Nucleus accumbens (tissue), 56 donors: ENCODE measurements at places on chromosomes 6 and 20.

DNA sequence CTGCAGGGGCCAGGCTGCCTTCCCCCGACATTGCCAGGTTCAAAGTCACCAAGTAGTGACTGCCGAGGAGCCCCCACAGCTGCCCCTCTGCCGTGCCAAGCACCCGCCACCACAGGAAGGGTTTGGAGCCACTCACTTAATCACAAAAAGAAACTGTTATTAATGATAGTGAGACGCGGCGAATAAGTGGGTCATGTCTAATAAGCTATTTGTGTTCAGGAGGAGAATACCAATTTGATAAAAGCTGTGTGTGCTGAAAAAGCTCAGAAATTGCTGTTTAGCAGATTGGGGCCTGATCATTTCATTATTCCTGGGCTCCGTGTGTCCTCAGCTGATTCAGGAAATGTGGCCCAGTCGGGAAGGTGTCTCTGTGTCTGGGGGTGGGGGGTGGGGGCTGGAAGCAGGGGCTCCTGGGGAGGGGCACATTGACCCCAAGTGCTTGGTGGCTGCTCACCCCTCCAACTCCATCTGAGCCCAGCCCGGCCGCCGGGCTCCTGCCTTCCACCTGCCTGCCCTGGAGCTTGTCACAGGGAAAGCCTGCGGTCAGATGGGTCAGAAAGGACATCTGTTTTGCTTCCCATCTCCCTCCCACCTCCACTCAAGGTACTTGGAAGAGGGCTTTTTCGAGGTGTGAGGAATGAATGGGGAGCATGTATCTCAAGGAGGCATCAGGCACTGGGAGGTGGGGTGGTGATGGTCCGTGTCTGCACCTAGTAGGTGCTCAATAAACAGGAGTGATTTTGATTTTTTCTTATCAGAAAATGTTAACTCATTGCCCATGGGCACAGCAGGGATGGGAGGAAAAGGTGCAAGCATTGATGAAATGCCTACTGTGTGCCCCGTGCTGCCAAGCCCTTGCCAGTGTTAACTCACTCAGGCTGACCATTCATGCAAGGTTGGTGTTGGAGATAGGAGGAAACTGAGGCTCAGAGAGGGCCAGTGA is 3.0 kb downstream of the VSTM2L start:
- DNase-seq: no peak

GRCh38 chr20:21103582-21104465 is 2.3 kb downstream of the LINC00237 start:
- no peak for DNase-seq

DNA sequence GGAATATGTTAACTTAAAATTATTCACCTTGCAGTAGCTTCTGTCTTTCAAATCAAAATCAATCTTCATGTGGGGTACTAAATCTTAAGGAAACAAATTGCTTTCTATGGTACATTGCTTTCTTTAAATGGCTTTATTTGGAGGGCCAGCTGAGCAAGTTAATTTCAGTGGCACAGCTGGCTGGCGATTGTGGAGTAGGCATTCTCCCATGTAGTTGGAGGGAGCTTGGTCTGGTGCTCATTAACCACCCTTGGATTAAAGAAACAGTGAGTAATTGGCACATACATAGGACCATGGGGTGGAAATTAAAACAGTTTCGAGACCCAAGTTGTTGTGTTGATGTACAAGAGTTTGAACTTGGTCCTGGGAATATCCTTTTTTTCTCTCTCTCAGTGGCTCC is 201.3 kb upstream of the CHD6 start:
- DNase-seq: no peak

DNA sequence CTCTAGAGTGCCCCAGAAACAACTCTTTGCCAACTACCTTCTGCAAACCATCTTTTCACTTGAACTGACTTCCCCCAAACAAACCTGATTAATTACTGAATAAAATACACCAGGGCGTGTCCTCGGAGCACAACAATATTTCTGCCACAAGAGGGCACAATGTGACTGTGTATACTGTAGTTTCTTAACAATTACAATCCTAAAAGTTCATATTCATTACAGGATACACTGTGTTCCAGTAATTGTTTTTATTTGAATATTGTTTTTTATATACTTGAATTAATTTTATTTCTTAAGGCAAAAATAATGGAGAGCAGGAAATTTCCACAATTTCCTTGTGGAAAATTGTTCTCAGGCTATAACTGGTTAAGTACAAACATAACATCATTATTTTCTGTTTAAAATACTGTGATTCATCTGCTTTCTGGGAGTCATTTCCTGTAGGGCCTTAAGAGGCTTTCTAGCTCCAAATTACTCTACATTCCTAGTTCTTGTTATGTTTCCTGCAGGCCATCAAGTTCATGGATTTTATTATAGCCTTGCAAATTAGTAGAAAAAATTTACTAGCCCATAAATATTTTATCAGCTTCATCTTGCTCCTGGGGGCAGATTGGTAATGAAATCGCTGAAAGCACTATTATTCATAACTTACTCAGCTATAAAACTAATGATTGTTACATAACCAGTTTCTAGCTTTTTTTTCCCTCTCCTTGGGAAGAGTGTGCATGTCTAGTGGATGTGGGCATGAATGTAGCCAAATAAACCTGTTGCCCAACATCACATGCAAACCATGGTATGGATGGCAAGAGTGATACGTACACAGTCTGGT is 51.9 kb upstream of the SLC22A16 start:
- peak; percentile 20 for DNase-seq

- DNase-seq: no peak
Measured at GRCh38 chr20:42639140-42639539, 550.6 kb downstream of the PTPRT start.

- no peak for DNase-seq
Measured at GRCh38 chr6:80382811-80383210, 276.3 kb downstream of the BCKDHB start.

GRCh38 chr6:106574741-106575458 is 54.4 kb downstream of the RTN4IP1 start:
- peak; percentile 14 for DNase-seq

- DNase-seq: no peak
Measured at GRCh38 chr6:79335133-79335674, 100.7 kb upstream of the HMGN3 start.

DNA sequence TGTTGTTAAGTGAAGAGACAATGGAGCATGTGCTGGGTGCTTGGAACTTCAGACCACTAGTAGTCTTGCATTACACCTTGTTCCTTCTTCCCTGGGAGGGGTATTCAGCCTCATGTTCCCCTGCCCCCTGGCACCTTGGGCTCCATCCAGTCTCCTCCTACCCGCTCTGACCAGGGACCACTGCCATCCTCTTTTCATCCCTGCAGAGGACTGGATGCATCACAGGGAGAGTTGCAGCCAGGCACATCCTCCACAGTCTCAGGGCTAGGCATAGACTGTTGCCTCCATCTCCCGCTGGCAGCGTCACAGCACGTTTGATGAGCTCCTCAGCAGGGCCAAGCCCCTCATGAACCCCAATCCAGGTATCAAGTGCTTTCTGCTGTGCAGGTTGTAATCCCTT is 1.3 kb upstream of the TAAR8 start:
- no peak for DNase-seq

DNA sequence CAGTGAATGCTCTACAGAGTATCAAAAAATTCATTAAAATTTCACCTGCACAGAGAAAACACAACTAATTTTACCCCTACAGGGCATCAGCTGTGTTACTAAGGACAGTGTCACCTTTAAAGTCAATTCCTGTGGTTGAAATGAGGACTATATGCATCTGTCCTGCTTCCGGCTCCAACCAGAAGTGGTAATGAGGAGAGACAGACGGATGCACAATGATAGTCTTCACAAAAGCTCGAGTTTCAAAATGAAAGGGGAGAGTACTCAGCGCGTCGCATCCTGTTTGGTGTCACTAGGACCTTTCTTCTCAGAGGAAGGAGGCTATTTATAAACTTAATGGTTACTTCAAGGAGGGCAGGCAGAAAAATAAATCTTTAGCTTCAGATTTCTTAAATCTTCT is 86.5 kb downstream of the LYRM4 start:
- DNase-seq: no peak
